ENCODE measurements at places on chromosomes 6 and 20. TPM values are rescaled to one million over a fixed set of nuclear protein-coding genes. Genes with fewer than 3 reads are reported as not detected.

Gene ELOVL2
- not detected for total RNA-seq

Gene MOG
- total RNA-seq = not detected

Gene GSTA2
- not detected for total RNA-seq

Gene CPXM1
- 4.3 TPM for total RNA-seq

Gene JARID2
- total RNA-seq = 20.1 TPM

Gene PTPRK
- total RNA-seq = 13.4 TPM

Gene GLP1R
- 0.43 TPM for total RNA-seq

Gene CASP8AP2
- 33.3 TPM for total RNA-seq

Gene TGM3
- not detected for total RNA-seq

Gene OR2H2
- not detected for total RNA-seq

Gene SCRT2
- not detected for total RNA-seq

Gene OR2J3
- not detected for total RNA-seq

Gene HCRTR2
- not detected for total RNA-seq

Gene LTB
- total RNA-seq = 273 TPM

DNA sequence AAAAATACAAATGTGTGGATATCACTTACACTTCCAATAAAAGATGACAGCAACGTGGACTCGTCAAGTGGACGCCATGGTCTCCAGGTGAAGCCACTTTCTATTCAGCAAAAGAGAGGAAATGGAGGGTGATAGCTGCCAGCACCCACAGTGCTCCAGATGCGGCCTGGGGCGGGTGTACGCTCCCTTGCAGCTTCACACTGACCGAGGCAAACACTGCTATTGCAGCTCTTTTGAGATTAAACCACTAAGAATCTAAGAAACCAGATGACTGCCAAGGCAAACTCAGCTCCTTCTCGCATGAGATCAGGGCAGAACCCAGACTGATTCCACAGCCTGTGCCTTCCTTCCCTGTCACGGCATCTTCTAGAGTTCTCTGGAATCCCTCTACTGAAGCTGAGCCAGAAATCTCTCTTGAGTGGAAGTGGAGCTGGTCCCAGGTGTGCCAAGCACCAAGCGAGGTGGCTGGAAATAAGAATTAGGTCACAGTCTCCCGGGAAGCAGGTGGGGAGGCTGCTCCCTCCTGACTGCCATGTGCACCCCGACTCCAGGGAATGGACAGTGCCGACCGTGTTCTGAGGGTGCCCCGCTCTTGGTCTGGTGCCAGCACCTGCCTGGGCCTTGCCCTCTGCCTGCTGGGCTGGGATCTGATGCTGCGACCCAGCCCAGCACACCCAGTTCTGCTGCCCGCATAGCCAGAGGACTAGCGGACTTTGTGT, 90.1 kb upstream of the AFDN start:
- peaks cover 18% of the 10 kb centered on the region for H3K27me3 ChIP-seq
- H3K4me3 ChIP-seq = no peak overlapping the region
- no peak overlapping the region for H3K27ac ChIP-seq

- H3K36me3 ChIP-seq = no peaks in the 10 kb centered on the region
- no peak overlapping the region for H3K27ac ChIP-seq
- no peak for DNase-seq
- H3K4me3 ChIP-seq = no peak overlapping the region
- H3K4me1 ChIP-seq = peaks cover 7% of the 10 kb centered on the region
- peaks cover 53% of the 10 kb centered on the region for H3K27me3 ChIP-seq
These were observed 15.1 kb upstream of the RBPJL start for GRCh38 chr20:45291526-45291925.

DNA sequence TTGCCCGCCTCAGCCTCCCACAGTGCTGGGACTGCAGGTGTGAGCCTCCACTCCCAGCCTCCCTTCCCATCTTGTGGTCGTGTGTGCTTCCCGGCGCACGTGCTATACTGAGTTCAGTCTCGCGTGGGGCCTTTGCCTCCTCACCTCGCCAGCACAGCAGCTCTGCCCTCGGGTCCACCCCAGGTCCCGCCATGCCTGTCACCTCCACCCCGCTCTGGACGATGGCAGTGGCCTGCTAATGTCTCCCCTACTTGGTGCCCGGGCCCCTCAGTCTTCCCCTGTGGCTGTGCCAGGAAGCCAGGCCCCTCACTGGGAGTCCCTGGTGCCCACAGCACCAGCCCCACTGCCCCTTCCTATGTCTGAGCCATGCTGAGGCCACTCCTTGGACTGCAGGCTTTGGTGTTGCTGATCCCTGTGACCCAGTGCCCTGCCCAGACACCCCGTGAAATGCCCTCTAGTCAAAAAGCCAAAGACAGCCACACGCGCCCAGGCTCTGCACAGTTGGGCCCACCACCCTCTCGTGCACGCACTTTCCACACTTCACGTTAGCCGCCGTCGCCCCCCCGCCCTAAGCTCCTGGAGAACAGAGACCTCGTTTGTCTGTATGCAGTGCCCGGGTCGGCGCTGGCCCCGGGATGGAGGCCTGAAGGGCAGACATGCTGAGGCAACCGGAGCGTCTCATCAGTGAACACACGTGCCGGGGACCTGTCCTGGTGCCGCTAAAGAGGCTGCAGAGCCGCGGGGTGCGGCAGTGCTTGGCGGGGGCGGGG, 14.3 kb downstream of the HRH3 start:
- no peaks in the 10 kb centered on the region for H3K27me3 ChIP-seq
- H3K36me3 ChIP-seq = no peaks in the 10 kb centered on the region
- no peak for DNase-seq
- no peak overlapping the region for H3K27ac ChIP-seq

DNA sequence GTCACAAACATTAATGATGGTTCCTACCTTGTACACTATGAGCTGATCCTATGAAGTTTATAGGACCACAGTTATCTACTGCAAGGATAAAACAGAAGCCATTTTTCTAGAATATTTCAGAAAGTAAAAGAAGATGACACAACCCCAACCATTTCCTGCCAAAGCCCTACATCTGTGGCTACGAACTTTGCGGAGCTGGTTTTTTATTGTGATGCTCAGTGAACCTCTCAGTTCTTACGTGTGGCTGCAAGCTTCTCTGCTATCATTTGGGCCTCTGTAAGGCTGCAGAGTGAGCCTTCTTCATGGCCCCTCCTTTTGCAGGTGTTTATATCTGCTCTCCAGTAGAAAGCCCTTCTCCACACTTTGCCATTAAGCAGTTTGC, 17.8 kb upstream of the TAGAP start:
- peaks cover 31% of the 10 kb centered on the region for H3K36me3 ChIP-seq
- peak overlapping the region; percentile 52 for H3K4me3 ChIP-seq
- peaks cover 92% of the 10 kb centered on the region for H3K4me1 ChIP-seq
- no peaks in the 10 kb centered on the region for H3K27me3 ChIP-seq
- peak; percentile 50 for DNase-seq

- no peaks in the 10 kb centered on the region for H3K4me1 ChIP-seq
- no peak overlapping the region for H3K27ac ChIP-seq
- no peak for DNase-seq
- H3K36me3 ChIP-seq = no peaks in the 10 kb centered on the region
- H3K27me3 ChIP-seq = no peaks in the 10 kb centered on the region
These were observed 272.3 kb downstream of the CD109 start for GRCh38 chr6:73968221-73968757.

- peaks cover 14% of the 10 kb centered on the region for H3K27me3 ChIP-seq
- H3K4me3 ChIP-seq = no peak overlapping the region
- no peak overlapping the region for H3K27ac ChIP-seq
These were observed 108.9 kb upstream of the KCNG1 start for GRCh38 chr20:51131811-51132210.

DNA sequence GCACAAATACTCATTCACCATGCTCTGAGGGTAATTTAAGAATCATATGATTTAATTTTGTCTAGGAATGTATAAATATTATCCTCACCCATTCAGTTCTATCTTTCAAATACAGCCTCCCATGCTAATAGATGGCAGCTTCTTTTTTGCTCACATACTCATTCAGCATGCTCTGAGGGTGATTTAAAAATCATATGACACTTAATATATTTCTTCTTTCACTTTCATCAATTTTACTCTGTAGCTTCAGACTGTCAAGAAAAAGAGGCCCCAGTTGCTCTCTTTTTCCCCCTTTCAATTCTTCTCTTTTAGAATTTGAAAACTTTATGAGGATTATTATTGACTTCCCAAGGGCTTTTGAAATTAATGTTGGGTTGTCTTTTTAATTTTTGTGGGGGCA, 161.7 kb upstream of the LAMP5 start:
- H3K27me3 ChIP-seq = no peaks in the 10 kb centered on the region
- H3K4me1 ChIP-seq = no peaks in the 10 kb centered on the region
- H3K4me3 ChIP-seq = no peak overlapping the region
- no peak for DNase-seq

GRCh38 chr6:3687847-3688246, 63.7 kb downstream of the PXDC1 start:
- DNase-seq = no peak
- H3K27me3 ChIP-seq = peaks cover 3% of the 10 kb centered on the region
- H3K4me3 ChIP-seq = no peak overlapping the region
- no peak overlapping the region for H3K27ac ChIP-seq

DNA sequence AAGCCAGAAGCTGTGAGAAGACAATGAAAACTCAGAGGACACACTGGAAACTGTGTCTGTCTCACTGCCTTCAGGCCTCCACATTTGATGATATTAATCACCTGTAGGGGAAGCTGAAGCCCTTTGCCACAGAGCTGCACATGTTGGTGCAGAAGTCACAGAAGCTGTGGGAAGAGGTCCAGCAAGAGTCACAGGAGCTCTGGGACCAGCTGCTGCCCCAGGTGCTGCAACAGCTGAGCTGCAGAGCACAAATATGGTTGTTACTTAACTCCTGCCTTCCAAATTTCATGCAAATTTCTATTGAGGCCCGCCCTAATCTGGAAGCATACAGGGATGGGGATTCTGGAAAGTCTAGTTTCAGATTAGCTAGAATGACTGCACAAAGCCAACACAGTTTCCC, 169.3 kb downstream of the OGFRL1 start:
- no peaks in the 10 kb centered on the region for H3K36me3 ChIP-seq
- no peak overlapping the region for H3K27ac ChIP-seq
- peaks cover 8% of the 10 kb centered on the region for H3K27me3 ChIP-seq
- no peak overlapping the region for H3K4me3 ChIP-seq

DNA sequence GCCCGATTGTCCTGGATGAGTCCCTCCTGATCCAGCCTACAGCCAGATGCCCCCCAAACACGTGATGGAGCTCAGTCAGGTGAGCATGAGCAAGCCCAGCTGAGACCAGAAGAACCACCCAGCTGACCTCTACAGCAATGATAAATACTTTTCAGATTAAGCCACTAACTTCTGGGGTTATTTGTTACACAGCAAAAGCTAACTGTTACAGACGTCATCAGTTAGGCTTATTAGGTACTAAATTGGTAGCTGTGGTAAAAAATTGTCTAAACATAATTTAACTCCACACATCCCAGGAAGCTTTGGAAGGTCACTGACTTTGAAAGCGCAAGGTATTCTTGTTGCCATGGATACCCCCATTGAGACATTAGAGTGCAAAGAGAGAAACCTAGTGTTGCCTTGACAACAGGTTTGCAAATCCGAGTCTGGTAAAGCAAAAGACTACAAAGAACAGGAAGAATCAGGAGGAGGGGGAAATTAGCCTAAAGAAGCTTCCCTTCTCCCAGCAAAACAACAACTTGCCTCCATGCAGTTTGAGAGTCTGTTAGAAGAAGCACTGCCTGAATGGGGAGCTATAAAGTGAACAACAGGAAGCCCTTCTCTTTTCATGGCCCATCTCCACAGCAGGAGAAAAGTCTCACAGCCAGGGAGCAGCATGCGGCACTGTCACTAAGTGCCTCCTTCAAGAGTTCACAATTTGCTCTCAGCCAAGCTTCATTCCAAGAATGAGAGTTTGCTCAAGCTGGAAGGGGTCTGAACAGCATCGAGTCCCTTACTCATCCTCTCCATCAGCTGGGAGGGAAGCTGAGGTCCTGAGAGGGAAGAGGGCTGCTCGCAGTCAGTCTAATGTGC, 41.7 kb upstream of the ZNF831 start:
- H3K4me1 ChIP-seq = peaks cover 76% of the 10 kb centered on the region
- H3K36me3 ChIP-seq = peaks cover 6% of the 10 kb centered on the region
- H3K4me3 ChIP-seq = peak overlapping the region; percentile 80
- DNase-seq = peak; percentile 30

DNA sequence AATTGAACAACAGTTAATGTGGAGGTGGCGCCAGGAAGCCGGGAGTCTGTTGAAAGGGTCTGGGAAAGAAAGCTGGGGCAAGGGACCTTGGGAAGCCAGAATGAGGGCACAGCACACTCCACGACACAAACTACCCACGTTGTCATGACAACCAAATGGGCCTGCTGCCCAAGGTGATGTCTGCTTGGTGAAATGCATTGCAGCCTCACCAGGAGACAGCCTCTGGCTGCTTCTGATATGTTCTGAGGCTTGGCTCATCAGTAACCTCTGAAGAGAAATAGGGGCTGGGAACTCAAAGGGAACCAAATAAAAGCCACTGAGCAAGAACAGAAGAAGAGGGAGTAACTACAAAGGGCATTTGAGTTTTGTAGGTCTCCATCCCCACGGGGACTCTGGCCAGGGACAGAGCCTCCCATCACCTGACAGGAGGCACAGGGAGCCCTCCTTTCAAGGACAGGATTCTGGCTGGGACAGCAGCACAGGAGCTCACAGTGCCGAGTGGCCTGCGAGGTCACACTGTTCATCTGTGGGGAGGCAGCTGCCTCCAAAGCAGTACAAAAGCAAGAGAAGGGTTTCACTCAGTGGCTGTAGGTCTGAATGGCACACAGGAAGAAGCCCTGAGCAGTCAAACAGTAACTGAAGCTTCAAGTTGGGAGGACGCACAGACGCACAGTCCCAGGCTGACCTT, 44.6 kb upstream of the KCNK16 start:
- no peak overlapping the region for H3K27ac ChIP-seq
- H3K27me3 ChIP-seq = peaks cover 12% of the 10 kb centered on the region
- H3K36me3 ChIP-seq = no peaks in the 10 kb centered on the region
- H3K4me3 ChIP-seq = no peak overlapping the region

- H3K27ac ChIP-seq = no peak overlapping the region
- no peaks in the 10 kb centered on the region for H3K36me3 ChIP-seq
- H3K27me3 ChIP-seq = peaks cover 6% of the 10 kb centered on the region
- no peak overlapping the region for H3K4me3 ChIP-seq
- H3K4me1 ChIP-seq = peaks cover 4% of the 10 kb centered on the region
- no peak for DNase-seq
These were observed 43.4 kb downstream of the SRC start for GRCh38 chr20:37389241-37389747.

DNA sequence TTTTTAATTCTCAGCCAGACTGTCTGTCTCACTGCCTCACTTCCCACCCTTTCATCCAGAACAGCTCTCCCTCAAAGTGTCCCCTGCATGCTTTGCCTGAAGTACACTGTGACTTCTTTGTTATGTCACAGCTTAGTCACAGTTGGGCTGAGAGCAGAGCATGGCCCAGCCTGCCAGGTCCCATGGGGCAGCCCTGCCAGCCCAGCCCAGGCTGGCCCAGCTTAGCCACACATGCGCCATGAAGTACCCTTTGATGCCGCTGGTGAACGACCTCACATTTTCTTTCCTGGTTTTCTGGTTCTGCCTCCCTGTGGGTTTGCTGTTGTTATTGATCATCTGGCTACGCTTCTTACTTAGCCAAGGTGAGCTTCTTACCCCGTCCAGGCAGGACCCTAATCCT, at the start of gene ADIG:
ADIG (plus strand) TSS at position 185 of the 400 bp plus-strand sequence; CDS start at position 239, 54 bp downstream.
- no peak within 1 kb of the TSS for H3K27ac ChIP-seq
- H3K36me3 ChIP-seq = peaks cover 2% of the 10 kb centered on the region
- no peak for DNase-seq
- no peak within 1 kb of the TSS for H3K4me3 ChIP-seq
- H3K4me1 ChIP-seq = no peaks in the 10 kb centered on the region

Measured in activated naive CD8-positive, alpha-beta T cell treated with anti-CD3 and anti-CD28 coated beads for 36 hours (primary cell).